ENCODE measurements at places on chromosomes 6 and 20.

- DNase-seq = no peak
Observed at GRCh38 chr20:53174454-53174853, 202.3 kb downstream of the TSHZ2 start.

DNA sequence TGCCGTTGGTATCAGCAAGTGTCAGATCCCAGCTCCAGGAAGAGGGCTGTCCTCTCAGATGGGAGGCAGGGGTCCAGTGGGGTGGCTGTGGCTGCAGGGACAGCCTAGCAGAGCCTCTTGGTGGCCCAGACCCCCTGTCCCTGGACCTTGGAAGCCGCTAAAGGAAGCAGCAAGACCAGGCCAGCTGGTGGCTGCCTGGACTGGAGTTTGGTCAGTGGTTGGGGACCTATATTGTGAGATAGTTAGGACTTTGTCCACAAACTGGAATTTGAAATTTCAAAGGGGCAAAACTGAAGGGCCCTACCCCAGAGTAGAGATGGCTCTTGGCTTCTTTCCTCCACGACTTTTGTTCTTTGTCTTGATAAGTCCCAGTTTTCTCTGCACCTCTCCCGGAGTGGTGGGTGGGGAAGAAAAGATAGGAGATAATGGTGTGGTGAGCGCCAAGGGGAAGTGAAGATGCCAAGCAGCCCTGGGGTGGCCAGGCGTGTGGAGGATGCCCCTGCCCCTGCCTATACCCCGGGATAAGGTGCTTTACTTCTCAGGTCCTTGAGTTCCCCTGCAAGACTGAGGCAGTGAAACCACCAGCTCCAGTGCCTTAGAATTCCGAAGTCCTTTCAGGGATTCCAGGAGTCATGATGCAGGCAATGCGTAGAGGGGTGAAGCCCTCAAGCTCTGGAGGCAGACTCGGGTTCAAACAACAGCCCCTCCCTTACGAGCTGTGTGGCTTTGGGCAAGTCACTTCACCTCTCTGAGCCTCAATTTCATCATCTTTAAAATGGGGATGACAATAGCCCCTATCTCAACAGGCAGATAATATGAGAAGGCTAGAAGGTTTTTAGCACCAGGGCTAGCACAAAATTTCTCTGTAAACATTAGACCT is 40.2 kb downstream of the HNF4A start:
- DNase-seq = no peak

- DNase-seq = no peak
Observed at GRCh38 chr6:54990001-54990400, 143.4 kb downstream of the FAM83B start.

DNA sequence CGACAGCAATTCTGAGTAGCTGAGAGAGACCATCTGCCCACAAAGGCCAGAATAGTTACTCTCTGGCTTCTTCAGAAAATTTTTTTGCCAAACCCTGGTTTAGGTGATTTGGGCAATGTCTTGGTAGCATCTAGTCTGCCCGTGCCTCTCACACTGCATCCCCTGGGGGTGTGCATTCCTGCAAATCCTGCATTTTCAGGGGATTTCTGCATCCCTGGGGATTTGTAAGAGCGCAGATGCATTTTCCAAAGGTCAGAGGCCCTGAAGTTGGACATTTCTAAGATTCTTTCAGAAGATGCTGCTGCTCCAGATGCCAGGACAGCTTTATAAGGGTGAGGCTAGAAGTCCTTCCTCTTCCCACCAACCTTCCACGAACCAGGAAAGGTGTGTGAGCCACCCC is 4.0 kb downstream of the CST9 start:
- DNase-seq = no peak

- no peak for DNase-seq
Observed at GRCh38 chr6:109653264-109653663, 37.7 kb downstream of the AK9 start.

DNA sequence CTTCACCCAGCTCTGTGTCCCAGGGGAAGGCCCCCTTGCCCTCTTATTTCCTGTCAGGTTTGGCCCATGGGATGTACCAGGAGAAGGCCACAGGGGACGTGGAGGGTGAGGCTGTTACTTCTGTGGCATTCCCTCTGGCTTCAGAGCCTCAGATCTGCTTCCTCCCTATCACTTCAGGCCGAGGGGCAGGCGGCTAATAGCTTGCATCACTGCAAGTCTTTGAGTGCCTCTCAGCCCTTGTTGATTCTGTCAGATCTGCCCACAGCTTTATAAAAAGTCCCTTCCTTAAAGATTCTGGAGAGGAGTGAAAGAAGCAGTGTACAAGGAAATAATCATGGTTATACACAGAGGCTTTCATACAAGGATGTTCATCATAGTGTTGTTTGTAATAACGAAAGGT is 86.9 kb downstream of the LRFN2 start:
- DNase-seq = no peak

- DNase-seq = peak; percentile 79
Observed at GRCh38 chr6:52286798-52287432, 2.4 kb upstream of the MCM3 start.

DNA sequence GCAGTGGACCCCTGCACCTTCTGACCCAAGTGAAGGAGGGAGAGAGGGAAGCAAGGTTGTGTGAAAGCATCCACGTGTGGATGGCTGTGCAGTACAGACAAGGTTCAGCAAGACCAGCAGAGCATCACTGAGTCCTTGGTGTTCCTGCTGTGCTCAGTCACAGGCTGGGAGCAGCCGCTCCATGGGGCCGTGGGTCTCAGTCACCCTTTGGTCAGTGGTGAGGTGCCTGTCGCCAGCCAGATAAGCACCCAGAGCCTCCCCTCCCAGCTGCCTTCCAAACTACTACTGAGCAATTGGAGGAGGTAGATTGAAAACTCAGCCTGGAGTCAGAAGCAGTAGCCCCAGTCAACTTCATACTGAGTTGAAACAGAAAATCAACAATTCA is 218.9 kb downstream of the SLC24A3 start:
- DNase-seq = no peak
